Pancreas (tissue), 10 donors: ENCODE measurements at places on chromosomes 5 and 9. TPM values are rescaled to one million over a fixed set of nuclear protein-coding genes. Genes with fewer than 3 reads are reported as not detected.

DNA sequence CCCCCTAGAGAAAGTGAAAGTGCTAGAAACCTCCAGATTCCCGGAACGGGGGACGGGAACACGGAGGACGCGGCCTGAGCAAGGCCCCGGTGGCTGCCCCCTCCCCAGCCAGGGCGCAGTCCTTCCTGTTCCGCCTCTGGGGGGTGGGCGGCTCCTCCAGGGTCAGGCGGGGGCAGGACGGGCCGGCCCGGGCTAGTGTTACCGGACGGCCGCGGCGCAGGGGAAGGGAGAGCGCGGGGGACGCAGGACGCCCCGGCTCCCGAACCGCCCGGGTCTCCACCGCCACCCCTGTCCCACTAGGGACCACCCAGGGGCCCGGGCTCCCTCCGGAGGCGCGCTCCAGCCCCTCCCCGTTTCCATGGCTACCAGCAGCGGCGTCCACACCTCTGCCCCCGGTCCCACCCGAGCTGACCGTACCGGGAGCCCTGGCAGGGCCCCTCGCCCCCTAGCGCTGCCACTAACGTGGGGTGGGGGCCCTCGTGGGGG, 579 bp downstream of the SLC12A7 start:
- DNase-seq, result peak; percentile 55

GRCh38 chr9:34377404-34377746, 677 bp upstream of the MYORG start:
- DNase-seq, result peak; percentile 84

DNA sequence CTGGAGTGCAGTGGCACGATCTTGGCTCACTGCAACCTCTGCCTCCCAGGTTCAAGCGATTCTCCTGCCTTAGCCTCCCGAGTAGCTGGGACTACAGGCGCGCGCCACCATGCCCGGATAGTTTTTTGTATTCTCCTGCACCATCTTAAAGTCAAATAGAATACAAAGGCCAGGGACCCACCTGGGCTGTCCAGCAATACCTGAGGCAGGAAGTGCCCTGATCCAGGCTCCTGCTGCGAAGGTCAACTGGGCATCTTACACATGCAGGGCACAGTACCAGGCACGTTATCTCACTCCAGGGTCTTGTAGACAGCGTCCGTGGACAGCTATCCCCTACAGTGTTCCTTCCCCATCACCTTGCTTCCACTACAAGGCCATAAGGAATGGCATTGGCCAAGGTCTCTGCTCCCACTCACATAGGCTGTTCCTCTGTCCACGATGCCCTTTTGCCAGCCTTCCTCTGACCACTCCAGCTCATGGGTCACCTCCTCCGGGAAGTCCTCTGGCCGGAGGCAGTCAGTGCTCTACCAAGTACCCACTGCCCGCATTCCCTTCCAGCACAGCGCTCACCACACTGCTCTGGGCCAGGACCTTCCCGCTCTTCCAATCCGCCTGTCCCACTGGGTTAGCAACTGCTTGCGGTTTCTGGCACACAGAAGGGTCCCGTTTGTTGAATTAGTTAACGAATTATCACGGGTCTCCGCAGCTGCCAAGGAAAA, 978 bp downstream of the P4HA2 start:
- peak; percentile 70 for DNase-seq

DNA sequence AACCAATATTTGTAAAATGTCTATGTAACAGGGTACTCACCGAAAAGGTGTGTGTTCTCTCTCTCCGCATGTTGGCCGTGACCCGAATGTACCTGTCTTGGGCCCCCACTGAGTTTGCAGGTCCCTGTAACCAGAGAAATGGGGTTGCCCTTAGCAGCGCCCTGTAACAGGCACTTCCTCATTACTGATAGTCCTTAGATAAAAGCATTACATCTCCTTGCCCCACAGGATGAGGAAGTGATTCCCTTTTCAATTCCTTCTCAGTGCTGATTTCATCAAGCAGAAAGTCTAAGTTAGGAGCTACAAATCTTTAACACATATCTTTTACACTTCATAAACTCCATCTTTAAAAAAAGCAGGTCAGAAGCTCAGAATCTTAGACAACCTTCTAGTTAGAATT, 15.2 kb upstream of the HMHB1 start:
- DNase-seq, result no peak

GRCh38 chr5:56055859-56056258, 61.1 kb upstream of the IL6ST start:
- DNase-seq, result no peak

GRCh38 chr5:164721116-164721515, 1215.7 kb downstream of the MAT2B start:
- no peak for DNase-seq

- no peak for DNase-seq
Measured at GRCh38 chr9:69322256-69322655, 2.8 kb upstream of the ENTREP1 start.

The TERT gene
- not detected for total RNA-seq

The COL27A1 gene
- total RNA-seq, result 14.9 TPM

The OMD gene
- total RNA-seq, result 0.95 TPM

The IL9 gene
- total RNA-seq, result not detected
